Fibroblast of pulmonary artery (primary cell): ENCODE measurements at places on chromosomes 3 and 15.

DNA sequence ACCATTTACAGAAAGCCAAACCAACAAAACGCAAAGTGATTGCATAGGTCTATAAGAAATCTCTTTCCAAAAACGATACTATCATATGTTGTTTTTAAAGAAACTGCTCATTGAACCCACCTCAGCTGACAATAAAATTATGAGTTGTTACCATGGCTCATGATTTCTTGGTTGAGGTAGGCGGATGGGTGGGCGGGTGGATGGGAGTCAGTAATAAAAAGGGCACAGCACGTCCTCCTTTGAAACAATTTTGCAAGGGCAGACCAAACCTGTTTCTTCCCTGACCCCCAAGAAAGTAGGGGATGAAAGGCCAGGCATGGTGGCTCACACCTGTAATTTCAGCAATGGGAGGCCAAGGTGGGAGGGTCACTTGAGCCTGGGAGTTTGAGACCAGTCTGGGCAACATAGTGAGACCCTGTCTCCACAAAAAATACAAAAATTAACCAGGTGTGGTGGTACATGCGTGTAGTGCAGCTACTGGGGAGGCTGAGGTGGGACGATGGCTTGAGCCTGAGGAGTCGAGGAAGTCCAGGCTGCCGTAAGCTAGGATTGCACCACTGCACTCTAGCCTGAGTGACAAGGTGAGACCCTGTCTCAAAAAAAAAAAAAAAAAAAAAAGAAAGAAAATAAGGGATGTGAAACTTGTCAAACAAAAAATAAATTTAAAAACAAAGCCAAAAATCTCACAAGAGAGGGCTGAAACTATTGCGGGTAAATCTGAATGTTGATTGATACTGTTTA, 2.1 kb downstream of the ABHD10 start:
- DNase-seq = no peak

DNA sequence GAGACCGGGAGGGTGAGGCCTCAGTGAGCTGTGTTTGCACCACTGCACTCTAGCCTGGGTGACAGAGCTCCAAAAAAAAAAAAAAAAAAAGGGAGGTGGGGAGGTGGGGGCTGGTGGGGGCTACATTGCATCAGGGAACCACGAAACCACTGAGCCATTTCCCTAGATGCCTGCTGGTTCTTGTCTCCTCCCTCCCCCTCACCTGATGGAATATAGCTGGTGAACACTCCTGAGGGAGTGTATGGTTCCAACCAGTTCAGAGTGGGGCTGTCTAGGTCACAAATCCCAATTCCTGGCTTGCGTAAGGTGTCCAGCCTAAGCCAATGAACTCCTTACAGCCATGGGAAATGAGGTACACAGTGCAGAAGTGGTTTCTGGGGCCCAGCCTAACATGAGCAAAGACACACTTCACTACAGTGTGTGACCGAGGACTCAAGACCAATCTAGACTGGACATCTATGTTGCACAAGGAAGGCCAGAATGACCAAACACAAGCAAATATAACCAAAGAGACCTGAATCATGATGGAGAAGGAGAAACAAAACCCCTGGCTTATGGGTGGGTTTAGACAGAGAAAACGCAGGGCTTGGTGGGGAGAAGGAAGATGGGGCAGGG, 39.1 kb upstream of the OSBPL11 start:
- no peak for DNase-seq

DNA sequence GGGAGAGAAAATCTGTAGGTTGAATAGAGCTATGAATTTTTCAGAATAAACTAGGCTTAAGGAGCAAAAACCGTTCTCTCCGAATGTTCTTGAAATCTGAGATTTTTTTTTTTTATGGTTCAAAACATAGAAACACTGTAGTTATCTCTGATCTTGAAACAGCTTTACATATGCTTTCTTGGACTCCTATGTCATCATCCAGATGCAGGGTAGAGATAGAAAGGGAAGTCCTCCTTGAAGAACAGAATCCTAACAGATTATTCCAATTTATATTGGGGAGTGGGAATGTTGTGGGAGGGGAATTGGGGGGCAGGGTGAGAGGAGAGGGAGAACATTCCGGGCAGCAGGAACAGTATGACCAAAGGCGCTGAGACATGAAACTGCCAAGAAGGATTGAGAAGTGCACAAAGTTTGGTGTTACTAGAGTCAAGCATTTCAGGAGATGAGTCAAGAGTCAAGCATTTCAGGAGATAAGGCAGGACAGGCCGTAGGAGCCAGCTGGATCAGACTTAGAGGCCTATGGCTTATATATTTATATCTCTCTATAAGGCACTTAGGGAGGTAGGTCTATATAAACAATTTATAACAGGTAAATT, 21.9 kb upstream of the ST3GAL6 start:
- peak; percentile 83 for DNase-seq

DNA sequence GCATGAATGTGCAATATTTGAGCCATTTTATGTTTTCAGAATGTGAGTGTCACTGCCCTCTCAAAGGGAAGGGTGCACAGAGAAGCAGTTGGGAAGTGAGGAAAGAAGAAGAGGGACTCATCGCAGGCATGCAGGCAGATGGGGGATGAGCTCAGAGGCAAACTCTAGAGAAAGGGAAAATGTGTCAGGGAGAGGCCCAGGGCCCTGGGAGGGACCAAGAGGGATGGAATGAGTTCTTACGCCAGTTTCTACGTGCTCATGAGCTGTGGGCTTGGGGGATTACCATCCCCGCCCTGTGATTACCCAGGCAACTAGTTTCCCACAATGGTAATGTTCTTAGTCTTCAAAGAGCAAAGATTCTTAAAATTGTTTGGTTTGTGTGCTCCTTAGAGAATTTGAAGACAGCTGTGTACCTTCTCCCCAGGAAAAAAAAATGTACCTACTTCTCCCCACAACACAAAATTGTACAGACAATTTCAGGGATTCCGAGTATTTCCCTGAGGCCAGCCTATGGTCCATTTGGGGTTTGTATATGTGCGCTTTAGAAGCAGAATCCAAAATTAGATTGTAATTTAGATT, 17.8 kb downstream of the GCSAM start:
- no peak for DNase-seq

- DNase-seq = no peak
Measured at GRCh38 chr15:82079736-82080135, 33.9 kb upstream of the MEX3B start.

DNA sequence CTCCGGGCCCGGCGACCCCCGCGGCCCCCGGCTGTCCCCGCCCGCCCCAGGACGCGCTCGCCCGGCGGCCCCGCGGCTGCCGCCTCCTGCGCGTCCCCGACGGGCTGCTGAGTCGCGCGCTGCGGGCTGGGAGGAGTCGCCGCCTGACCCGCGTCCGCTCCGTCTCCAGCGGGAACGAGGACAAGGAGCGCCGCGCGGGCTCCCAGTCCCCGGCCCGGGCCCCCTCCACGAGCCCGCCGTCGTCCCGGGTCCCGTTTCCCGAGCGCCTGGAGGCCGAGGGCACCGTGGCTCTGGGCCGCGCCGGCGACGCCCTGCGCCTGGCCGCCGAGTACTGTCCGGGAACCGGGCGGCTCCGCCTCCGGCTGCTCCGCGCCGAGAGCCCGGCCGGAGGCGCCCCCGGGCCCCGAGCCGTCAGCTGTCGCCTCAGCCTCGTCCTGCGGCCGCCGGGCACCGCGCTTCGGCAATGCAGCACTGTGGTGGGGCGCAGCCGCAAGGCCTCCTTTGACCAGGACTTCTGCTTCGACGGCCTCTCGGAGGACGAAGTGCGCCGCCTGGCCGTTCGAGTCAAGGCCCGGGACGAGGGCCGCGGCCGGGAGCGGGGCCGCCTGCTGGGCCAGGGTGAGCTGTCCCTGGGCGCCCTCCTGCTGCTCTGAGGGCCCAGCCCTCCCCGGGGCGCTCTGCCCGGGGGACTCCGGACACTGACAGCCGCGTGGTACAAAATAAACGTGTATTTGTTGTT, 1.5 kb downstream of the C2CD4A start:
- DNase-seq = peak; percentile 53

- no peak for DNase-seq
Measured at GRCh38 chr3:38588371-38588971, 61.0 kb downstream of the SCN5A start.

- no peak for DNase-seq
Measured at GRCh38 chr3:12185172-12185710, 26.5 kb upstream of the TIMP4 start.

- peak; percentile 78 for DNase-seq
Measured at GRCh38 chr15:51281368-51281967, 56.9 kb downstream of the CYP19A1 start.

- no peak for DNase-seq
Measured at GRCh38 chr15:43845421-43845820, 18.6 kb downstream of the WDR76 start.

DNA sequence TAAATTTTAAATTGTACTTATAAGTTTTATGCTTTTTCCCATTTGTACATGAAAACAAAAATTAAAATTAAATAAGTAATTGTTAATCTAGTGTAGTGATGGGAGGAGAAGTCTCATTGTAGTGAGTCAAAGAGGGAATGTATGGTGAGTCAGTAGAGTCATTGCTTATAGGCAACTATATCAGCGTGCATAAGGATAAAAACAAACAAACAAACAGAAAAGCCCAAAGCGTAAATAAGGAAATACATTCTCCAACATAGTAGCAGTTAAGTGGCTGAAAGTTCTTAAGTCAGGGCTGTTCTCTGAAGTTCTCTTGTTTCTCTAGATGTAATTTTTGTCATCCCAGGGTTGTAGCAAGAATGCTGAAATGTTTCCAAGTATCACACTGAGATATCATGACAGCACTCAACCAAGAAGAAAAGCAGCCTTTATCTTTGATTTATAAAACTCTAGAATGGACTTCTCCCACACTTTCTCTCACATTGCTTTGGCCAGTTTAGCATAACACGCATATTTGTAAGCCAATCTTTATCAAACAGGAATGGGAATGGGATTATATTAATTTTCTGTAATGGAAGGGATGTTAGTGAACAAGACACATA, 184.1 kb upstream of the TP63 start:
- peak; percentile 7 for DNase-seq

- no peak for DNase-seq
Measured at GRCh38 chr3:173410436-173410835, 12.9 kb downstream of the NLGN1 start.

DNA sequence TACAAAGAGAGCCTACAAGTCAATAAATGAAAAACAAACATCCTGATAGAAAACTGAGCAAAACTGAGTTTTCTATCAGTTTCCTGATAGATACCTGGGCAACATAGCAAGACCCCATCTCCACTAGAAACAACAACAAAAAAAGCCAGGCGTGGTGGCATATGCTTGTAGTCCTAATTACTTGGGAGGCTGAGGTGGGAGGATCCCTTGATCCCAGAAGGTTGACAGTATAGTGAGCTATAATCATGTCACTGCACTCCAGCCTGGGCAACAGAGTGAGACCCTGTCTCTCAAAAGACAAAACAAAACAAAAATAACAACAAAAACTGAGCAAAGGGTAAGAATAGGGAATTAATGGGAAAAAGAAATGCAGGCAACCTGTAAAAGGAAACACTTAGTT, 23.9 kb upstream of the UBE2E1 start:
- no peak for DNase-seq

- no peak for DNase-seq
Measured at GRCh38 chr15:67369359-67369998, 114.9 kb downstream of the IQCH start.

DNA sequence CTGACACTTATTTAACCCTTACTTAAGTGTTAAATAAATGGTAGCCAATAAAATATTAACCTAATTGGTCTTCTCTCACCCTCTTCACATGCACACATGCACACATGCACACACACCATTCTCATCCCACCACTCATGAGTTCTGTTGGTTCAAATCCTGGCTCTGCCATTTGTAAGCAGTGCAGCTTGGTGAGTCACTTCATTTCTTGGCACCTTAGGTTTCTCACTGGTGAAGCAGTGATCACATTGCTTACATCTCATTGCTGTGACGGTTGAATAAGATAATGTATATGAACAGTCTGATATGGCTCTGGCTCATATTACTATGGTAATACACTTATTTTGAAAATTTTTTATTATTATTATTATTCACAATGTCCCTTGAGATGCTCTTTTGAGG, 33.8 kb downstream of the RIOX2 start:
- DNase-seq = peak; percentile 17

DNA sequence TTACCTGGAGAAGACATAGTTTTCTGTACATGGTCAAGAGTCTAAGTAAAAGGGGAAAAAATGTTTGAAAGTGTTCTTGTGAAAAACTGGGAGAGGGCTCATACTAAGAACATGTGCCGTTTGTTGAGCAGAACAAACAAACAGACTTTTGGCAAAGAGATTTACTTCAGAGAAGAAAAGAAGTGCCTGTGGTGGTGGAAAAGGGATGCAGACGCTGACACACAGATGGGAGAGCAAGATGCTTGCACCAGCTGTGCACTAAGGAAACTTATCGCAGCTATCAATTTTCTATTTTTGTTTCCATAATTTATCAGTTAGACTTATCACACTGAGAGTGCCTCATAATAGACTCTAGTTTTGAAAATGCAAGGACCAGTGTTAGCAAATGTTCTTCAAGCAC, 259.6 kb upstream of the PDZRN3 start:
- DNase-seq = no peak

- DNase-seq = peak; percentile 100
Measured at GRCh38 chr15:84911879-84912660, 27.6 kb downstream of the SLC28A1 start.

- peak; percentile 81 for DNase-seq
Measured at GRCh38 chr3:89145995-89146394, 38.6 kb downstream of the EPHA3 start.

DNA sequence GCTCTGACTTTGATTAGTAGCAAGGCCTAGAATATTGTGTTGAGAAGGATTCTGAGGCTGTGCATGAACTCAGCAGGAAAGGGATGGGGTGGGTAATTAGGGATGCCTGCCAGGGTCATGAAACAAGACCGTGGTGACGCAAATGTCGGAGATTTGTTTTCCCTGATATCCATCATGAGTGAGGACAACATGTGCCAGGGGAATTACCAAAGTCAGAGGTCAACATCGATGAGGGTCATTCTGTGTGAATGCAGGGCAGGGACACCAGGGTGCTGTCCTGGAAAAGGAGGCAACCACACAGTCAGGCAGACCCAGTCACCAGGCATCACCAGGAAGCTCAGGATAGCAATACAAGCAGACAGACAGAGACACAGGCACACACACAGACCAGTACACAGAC, 52.2 kb downstream of the SLCO2A1 start:
- DNase-seq = no peak
